Uterus (tissue), 4 donors: ENCODE measurements at places on chromosomes 13 and 19. TPM values are rescaled to one million over a fixed set of nuclear protein-coding genes. Genes with fewer than 3 reads are reported as not detected.

Gene ACP7
- total RNA-seq: not detected

DNA sequence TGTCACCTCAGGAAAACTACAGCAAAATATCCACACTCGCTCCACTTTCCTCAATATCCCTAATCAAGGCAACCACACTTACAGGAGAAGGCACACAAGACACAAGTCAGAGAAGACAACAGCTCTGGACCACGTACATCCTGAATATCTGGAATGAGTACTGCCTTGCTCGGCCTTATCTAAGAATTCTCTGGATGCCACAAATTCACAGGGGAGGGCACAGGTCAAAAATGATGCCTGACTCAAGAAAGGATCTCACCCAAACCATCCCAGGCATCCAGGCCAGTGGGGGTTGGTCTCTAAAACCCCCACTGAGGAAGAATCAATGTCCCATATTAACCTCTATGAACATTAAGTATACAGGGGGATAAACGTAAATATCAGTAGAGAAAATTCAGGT is 29.9 kb downstream of the ATP7B start:
- H3K27me3 ChIP-seq: no peaks in the 10 kb centered on the region
- DNase-seq: no peak
- no peaks in the 10 kb centered on the region for H3K4me1 ChIP-seq
- no peaks in the 10 kb centered on the region for H3K36me3 ChIP-seq

Gene SOX21
- not detected for total RNA-seq

- H3K36me3 ChIP-seq: no peaks in the 10 kb centered on the region
- H3K4me3 ChIP-seq: no peak overlapping the region
Measured at GRCh38 chr13:90246687-90247345, 1100.7 kb upstream of the MIR17HG start.

GRCh38 chr13:94192431-94192975 is 287.0 kb downstream of the DCT start:
- no peaks in the 10 kb centered on the region for H3K27me3 ChIP-seq
- no peak for DNase-seq
- H3K4me1 ChIP-seq: no peaks in the 10 kb centered on the region
- no peak overlapping the region for H3K27ac ChIP-seq
- H3K36me3 ChIP-seq: no peaks in the 10 kb centered on the region

Gene NKPD1
- not detected for total RNA-seq

Gene CCDC70
- total RNA-seq: not detected

- no peak overlapping the region for H3K4me3 ChIP-seq
- H3K27me3 ChIP-seq: no peaks in the 10 kb centered on the region
- DNase-seq: no peak
- H3K27ac ChIP-seq: no peak overlapping the region
- no peaks in the 10 kb centered on the region for H3K4me1 ChIP-seq
- H3K36me3 ChIP-seq: no peaks in the 10 kb centered on the region
Measured at GRCh38 chr13:114259374-114259773, 22.0 kb upstream of the UPF3A start.

Gene CLPTM1
- 30.6 TPM for total RNA-seq

DNA sequence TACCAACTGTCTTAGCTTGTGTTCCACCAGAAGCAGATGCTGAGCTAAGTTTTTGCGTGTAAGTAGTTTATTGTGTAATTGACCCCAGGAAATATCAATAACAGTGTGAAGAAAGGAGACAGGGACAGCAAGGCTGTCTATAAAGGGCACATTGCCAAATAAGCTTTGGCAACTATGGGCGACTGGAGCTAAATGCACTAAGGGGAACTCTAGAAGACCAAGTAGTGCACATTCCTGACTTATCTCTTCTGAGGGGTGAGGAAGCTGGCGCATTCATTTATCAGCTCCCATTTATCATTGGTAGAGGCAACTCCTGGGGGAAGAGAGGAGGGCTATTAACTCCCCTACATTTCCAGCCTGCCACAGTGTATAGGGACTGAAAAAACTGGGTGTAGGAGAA is 135.0 kb downstream of the DLEU7 start:
- no peak overlapping the region for H3K4me3 ChIP-seq
- no peak for DNase-seq

DNA sequence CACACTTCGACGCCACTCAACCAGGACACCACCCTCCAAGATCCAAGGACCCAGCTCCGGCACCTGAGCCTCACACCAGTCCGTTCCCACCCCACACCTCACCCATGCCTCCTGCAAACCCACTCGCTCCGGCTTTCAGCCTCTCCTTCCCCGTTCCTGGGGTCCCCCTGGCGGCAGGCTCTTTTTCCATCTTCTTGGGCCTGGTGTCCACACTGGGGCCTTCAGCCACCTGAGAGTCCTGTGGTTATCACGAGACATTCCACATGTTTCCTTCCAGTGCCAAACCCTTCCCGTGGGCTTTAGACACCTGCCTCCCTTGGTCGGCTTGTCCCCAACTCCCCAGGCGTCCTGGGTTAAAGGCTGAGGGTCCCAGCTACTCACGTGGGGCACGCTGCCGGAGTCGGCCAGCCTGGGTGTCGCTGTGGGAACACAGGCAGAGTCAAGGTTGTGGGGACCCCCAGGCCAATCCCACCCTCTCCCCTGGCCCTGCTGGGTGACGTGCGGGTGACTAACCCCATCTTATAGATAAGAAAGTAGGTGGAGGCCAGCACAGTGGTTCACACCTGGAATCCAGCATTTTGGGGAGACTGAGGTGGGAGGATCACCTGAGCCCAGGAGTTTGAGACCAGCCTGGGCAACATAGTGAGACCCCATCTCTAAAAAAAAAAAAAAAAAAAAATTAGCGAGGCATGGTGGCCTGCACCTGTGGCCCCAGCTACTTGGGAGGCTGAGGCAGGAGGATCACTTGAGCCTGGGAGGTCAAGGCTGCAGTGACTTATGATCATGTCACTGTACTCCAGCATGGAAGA is 1.9 kb downstream of the JSRP1 start:
- no peak for DNase-seq
- no peaks in the 10 kb centered on the region for H3K36me3 ChIP-seq

Gene EMP3
- total RNA-seq: 43.8 TPM

Gene COX6B2
- 4.6 TPM for total RNA-seq

GRCh38 chr19:40410030-40410389 is 3.2 kb downstream of the PRX start:
- H3K4me1 ChIP-seq: no peaks in the 10 kb centered on the region
- H3K27me3 ChIP-seq: no peaks in the 10 kb centered on the region
- no peak overlapping the region for H3K27ac ChIP-seq
- no peak overlapping the region for H3K4me3 ChIP-seq

Gene ATXN8OS
- not detected for total RNA-seq

GRCh38 chr13:31427151-31428100 is 227.7 kb downstream of the B3GLCT start:
- no peak for DNase-seq
- no peaks in the 10 kb centered on the region for H3K36me3 ChIP-seq
- peak overlapping the region; percentile 24 for H3K27ac ChIP-seq
- no peaks in the 10 kb centered on the region for H3K4me1 ChIP-seq
- H3K27me3 ChIP-seq: no peaks in the 10 kb centered on the region

DNA sequence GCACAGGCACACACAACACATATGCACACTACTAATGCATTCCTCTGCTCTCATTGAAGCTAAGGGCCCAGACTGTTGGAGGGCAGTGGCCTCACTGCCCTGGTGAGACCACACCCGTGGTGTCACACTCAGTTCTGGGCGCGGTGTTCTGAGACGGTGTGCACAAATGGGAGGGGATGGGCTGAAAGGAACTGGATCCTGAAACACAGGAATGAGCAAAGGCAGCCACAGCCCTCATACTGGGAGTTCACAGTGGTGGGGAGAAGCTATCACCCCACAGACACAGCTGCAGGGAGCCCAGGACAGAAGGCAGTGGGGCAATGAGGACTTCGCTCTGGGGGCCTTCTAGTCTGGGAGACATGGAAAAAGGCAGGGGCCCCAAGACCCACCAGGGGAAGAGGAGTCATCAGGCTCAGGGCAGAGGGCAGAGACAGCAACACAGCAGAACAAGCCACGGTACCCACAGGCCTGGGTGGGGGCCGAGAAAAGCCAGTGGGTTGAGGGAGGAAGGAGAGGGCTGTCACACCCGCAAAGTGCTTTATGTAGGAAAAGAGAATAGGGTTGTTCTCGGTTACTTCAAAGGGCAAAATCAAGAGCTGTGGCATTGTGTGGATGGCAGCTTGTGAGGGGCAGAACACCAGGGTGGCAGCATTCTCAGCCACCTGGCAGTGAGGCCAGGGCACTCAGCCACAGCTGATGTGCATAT is 75.4 kb upstream of the GPR183 start:
- no peak overlapping the region for H3K27ac ChIP-seq
- H3K4me3 ChIP-seq: no peak overlapping the region
- H3K36me3 ChIP-seq: no peaks in the 10 kb centered on the region
- DNase-seq: no peak
- no peaks in the 10 kb centered on the region for H3K4me1 ChIP-seq
- no peaks in the 10 kb centered on the region for H3K27me3 ChIP-seq

GRCh38 chr19:460877-461720 is at the start of gene SHC2:
SHC2 (minus strand) TSS chr19:461033; CDS start chr19:460996, 37 bp downstream.
- peak within 1 kb of the TSS; percentile 79 for H3K27ac ChIP-seq
- no peaks in the 10 kb centered on the region for H3K36me3 ChIP-seq
- H3K27me3 ChIP-seq: no peaks in the 10 kb centered on the region
- no peaks in the 10 kb centered on the region for H3K4me1 ChIP-seq
- DNase-seq: peak; percentile 57
- peak within 1 kb of the TSS; percentile 63 for H3K4me3 ChIP-seq

DNA sequence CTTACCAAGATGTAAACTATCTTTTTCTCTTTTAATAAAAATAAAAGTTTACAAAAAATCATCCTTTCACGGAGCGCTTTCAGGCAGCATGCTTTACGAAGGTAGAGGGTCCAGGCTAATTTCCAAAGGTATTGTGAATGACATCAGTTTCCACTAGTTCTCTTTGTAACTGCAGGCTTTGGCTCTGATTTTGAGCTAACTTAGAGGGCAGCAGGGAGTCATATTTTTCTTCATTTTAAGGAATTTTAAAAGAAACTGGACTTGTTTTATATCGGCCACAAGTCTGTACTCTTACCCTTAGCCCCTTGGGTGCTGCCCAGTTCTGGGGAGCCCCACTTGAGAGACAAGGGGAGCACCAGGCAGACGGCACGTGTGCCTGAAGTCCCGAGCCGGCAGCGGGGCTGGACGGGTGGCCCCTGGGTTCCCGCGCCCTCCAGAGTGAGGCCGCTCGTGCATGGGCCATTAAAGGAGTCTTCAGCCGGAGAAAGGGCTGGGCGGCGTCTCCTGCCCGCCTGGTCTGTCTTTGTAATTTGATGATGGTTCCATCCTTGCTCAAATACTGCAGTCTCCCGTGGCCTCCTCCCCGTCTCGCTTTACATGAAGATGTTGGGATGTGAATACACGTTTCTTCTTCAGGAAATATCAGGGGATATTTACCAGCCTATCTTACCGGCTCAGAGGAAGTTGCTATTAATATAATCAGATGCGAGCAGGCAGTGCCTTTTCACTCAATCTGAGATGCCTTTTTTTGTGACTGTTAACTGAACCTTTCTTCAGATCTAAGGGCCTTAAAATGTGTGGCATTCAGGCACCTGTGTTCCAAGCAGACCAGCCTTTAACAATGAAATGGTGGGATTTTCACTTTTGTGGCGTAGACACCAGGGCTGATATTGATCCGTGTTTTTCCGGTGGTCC is 67.4 kb downstream of the GGACT start:
- H3K27me3 ChIP-seq: no peaks in the 10 kb centered on the region
- no peak for DNase-seq
- H3K36me3 ChIP-seq: no peaks in the 10 kb centered on the region
- H3K27ac ChIP-seq: no peak overlapping the region

- no peaks in the 10 kb centered on the region for H3K4me1 ChIP-seq
- no peak overlapping the region for H3K4me3 ChIP-seq
- H3K27ac ChIP-seq: no peak overlapping the region
- H3K27me3 ChIP-seq: no peaks in the 10 kb centered on the region
Measured at GRCh38 chr13:31476753-31477152, 262.6 kb upstream of the RXFP2 start.

GRCh38 chr19:37963190-37963936 is 56.4 kb downstream of the SIPA1L3 start:
- no peaks in the 10 kb centered on the region for H3K36me3 ChIP-seq
- DNase-seq: no peak
- no peaks in the 10 kb centered on the region for H3K4me1 ChIP-seq
- H3K4me3 ChIP-seq: no peak overlapping the region
- no peak overlapping the region for H3K27ac ChIP-seq

DNA sequence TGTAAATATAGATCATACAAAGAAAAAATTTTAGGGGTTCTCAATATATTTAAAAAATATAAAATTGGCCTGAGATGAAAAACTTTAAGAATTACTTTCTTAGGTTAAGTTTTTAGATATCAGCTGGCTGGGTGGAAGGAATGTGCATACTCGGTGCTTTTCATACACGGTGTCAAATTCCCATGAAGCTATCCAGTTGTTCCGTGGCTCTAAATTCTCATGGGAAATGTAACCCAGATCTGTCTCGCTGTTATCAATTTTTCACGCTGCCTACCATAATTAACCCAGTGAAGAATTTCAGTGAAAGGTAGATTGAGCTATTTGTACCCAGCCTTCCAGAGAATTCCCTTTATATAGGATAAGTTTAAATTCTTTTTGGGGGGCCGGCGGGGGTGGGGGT is 11.6 kb upstream of the ZNF835 start:
- H3K36me3 ChIP-seq: no peaks in the 10 kb centered on the region
- H3K27me3 ChIP-seq: no peaks in the 10 kb centered on the region
- no peak overlapping the region for H3K4me3 ChIP-seq

DNA sequence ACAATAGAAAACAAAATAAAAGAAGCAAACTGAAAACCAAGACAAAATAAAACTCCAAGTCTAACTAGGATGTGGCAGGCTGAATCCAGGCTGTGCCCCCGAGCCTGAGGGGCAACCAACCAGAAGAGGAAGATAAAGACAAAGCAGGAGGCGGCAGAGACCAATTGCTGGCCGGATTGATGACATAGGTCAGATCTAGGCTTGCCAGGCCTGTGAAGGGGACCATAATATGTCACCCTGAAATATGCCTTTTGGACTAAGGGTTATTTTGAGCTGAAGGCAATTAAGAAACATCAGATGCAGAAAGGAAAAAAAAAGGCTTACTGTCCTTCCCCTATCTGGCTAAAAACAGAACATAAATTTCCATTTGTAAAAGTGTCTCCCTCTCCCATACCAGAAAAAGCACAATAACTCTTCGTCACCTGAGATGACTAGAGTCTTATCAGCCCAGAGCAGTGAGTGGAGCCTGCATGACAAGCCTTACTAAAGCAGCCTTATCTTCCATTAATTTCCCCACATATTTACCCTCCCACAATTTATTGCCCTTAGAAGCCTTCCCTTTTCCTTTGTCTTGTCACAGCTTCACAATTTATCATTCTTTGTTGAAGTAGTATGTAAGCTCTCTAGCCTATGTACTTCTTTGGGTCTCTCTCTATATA is 22.8 kb downstream of the ATP8A2 start:
- no peak overlapping the region for H3K27ac ChIP-seq
- H3K27me3 ChIP-seq: no peaks in the 10 kb centered on the region
- H3K4me1 ChIP-seq: no peaks in the 10 kb centered on the region
- DNase-seq: no peak
- H3K4me3 ChIP-seq: no peak overlapping the region
